HepG2 (cell line): ENCODE measurements at places on chromosomes 1 and 21. TPM values are rescaled to one million over a fixed set of nuclear protein-coding genes. Genes with fewer than 3 reads are reported as not detected.

The NEK2 gene
- 40.8 and 57.5 TPM in 2 replicates for total RNA-seq

The LCK gene
- total RNA-seq = 0.83 and 0.93 TPM in 2 replicates

The ABCG1 gene
- total RNA-seq = not detected in 2 replicates

The CFAP141 gene
- total RNA-seq = not detected in 2 replicates

The SPATA46 gene
- not detected in 2 replicates for total RNA-seq

The TSACC gene
- total RNA-seq = 1.6 and 2.6 TPM in 2 replicates

The CHD5 gene
- 0.02 TPM in 1 of 2 replicates, not detected in the other for total RNA-seq

The OR2AK2 gene
- not detected in 2 replicates for total RNA-seq

The RIPK4 gene
- 4.9 and 5.3 TPM in 2 replicates for total RNA-seq

The RYR2 gene
- total RNA-seq = not detected in 2 replicates

The ZNF593OS gene
- total RNA-seq = not detected in 2 replicates

The GFI1 gene
- total RNA-seq = 10.0 and 10.3 TPM in 2 replicates

The SHE gene
- total RNA-seq = not detected in 2 replicates
